ENCODE measurements at places on chromosomes 3 and 15.
A peak's percentile ranks its signal among the peaks of the same experiment; 100 is the strongest.

DNA sequence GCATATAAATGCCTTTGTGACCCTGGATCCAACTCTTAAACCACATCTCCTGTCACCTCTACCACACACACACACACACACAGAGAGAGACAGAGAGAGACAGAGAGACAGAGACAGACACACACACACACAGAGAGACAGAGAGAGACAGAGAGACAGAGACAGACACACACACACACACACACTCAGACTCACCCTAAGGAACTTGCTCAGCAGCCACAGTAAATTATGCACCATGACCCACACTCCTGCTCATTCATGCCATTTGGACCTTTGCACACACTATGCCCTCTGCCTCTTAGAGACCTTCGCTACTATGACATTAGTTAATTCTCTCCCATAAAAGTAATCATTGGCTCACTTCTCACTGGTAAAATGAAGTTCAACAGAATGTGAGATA, 275.7 kb downstream of the ADAMTSL3 start:
- no peak for DNase-seq

- no peak for DNase-seq
These were observed 7.8 kb upstream of the RFX7 start for GRCh38 chr15:56251315-56252095.

GRCh38 chr3:171286580-171287249, 173.5 kb downstream of the TNIK start:
- DNase-seq, result no peak

DNA sequence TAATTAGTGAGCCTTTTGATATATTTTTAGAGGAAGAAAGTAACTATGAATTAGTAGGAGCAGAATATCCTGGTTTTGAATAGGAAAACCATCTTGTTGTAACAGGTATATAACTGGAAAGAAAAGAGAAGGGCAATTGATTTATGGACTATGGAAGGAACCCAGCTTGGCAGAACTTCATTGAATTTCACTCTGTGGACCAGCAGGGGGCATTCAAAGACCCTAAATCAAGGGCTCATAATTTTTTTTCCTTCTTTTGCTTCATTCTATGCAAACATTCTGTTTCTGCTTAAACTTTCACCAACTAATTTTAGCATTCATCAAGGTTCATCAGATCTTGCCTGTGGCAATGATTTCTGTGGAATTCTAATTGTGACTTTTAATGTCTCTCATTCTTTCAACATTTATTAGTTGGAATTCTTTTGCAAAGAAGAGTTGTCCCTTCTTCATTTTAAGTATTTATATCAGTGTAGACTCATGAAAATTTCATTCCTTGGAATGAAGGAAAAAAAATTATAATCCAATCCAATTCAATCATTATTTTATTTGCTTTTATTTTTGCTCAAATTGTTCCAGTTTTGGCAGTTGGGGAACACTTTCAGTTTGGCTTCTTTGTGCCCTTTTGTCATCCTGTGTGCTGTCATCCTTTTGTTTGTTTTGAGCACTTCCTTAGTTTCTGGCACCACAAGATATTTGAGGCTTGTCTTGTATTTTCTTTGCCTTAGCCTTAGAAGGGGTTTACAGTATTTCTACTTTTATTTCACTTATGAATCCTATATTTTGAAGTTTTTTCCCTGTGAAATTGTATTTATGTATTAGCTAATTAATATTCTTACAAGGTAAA, 30.4 kb downstream of the NXPE3 start:
- DNase-seq, result peak; percentile 72

DNA sequence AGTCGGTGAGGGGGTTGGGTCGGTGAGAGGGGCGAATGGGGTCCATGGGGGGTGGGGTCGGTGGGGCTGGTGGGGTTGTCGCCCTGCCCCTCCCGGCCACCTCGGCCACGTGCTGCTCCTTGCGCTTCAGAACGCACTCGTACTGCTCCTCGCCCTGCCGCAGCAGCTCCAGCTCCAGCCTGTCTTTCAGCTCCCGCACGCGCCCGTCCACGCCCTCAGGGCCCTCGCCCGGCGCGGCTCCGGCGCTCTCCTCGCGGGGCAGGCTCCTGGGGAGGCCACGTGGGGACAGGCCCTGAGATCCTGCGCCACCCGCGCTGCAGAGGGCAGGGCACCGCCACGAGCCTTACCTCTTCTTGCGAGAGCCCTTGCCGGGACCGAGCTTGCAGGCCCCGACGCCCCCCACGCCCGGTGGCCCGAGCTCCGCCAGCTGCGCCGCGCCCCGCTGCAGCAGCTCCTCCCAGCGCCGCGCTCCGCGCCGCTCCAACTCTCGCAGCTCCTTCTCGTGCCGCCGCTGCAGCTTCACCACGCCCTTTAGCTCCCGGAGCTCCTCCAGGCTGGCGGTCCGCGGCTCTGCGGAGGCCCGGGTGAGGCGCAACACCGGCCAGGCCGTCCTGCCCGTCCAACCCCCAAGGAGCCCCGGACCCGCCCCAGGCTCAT, 8.2 kb upstream of the ANKRD63 start:
- DNase-seq, result no peak

- DNase-seq, result no peak
These were observed 223.6 kb downstream of the CGGBP1 start for GRCh38 chr3:87835236-87835635.

GRCh38 chr3:57890874-57891273, 117.3 kb upstream of the FLNB start:
- DNase-seq, result no peak

DNA sequence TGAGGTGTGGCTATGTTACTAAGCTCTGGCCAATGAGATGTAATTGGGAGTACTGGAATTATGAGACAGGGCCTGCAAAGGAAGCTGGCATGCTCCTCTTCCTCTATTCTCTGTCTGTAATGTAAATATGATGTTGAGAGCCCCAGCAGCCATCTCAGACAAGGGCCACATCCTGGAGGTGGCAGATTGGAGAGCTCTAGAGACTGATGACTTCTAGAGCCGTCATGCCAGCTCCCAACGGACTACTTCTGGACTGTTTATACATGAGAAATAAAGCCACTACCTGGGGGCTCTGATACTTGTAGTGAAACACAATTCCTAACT, 19.7 kb downstream of the PLD1 start:
- DNase-seq, result no peak

GRCh38 chr3:183485585-183485984, 57.2 kb upstream of the MCF2L2 start:
- no peak for DNase-seq

- DNase-seq, result no peak
These were observed 90.2 kb upstream of the ABHD17C start for GRCh38 chr15:80604583-80605575.

DNA sequence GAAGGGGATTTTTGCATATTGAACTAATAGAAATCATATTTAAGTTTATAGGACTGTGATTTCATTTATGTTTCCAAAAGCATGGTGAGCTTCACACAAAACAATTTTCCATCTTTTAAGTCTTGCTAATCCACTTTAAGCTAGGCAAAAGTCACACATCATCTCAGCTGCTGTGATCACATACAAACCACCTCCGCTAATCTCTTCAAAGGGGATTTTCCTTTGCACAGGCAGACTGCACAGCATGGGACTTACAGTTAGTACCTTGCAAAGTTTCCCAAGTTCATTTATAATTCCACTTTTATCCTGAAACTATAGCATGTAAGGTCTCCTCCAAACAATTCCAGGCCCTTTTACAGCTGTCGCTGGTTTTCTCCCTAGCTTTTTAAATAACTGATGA, 225.1 kb upstream of the CNTN3 start:
- DNase-seq, result no peak

- DNase-seq, result no peak
These were observed 133.6 kb downstream of the MEIS2 start for GRCh38 chr15:36966708-36967107.

DNA sequence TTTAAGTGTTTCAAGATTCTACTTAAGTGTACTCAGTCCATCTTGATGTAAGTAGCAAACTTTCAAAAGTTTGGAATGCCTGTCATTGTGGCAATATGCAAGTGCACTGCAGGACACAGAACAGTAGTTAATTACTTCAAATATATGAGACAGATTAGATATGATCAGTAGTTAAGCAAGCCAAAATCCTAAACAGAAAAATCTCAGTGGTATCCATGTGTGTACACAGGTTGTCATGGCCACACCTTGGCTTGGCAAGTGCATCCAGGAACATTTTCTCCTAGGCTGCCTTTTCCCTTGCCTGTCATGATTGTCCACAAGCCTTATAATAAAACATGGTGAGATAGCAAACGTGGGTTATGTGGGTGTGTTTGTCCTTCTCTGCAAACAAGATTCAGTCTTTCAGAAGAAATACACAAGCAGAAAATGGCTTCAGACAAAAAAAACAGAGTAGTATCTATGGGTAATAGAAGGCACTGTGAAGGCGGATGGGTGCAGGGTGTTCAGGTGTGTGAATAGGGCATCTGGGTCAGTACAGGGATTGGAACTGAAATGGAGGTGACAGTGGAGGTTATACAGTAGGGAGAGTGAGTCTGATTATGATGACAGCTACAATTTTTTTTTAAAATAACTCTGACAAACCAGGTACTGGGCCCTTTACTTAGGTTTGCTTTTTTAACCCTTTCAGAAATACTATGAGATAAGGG, 229.0 kb upstream of the LRIG1 start:
- no peak for DNase-seq
